Foreskin fibroblast (primary cell): ENCODE measurements at places on chromosomes 16 and 17.

DNA sequence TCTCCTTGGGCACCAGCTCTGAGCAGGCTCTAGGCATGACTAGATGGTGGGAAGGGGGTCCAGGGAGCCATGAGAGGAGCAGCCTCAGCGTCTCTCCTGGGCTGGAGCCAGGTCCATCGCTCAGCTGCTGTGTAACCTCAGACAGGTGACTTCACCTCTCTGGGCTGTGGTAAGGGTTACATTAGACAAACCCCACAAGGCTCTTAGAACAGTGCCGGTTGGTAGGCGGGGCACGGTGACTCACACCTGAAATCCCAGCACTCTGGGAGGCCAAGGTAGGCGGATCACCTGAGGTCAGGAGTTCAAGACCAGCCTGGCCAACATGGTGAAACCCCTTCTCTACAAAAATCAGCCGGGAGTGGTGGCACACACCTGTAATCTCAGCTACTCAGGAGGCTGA lies 18.1 kb upstream of the NPTX1 start:
- no peak for DNase-seq

- DNase-seq, result peak; percentile 78
These were observed 653 bp downstream of the SRRM2 start for GRCh38 chr16:2752850-2753732.

- no peak for DNase-seq
These were observed 29.8 kb upstream of the MYH2 start for GRCh38 chr17:10579270-10579669.

DNA sequence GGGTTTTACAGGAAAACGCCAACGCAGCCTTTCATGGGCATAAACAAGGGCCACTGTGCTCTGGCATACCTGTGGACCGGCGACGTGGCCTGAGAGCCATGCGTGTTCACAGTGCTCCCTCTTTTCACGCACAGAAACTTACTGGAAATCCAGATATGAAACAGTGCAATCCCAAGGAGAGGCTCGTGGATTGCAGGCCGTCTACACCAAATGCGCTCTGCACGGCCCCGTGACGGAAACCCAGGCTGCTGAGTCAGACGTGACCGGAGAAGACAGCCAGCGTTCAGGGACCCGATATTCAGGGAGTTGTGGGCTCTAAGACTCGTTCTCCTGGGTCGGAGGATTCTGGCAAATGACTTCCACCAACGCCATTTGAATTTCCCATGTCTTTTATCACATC lies 129.2 kb downstream of the FOXL1 start:
- DNase-seq, result no peak

DNA sequence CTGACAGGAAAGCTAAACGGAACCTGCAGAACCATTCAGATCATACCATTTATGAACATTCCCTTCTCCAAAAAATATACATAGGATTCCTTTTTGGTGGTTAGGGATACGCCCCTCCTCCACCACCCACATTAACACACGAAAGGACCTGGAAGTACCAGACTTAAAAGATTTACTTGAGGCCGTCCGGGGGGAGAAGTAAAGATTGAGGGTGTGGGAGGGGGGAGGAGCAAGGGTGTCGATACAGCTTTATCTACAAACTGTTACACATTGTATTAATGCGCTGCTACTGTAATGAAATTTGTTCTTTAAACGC lies 537 bp downstream of the PALB2 start:
- DNase-seq, result peak; percentile 27

- no peak for DNase-seq
These were observed 1.4 kb upstream of the TBC1D24 start for GRCh38 chr16:2473446-2473926.

DNA sequence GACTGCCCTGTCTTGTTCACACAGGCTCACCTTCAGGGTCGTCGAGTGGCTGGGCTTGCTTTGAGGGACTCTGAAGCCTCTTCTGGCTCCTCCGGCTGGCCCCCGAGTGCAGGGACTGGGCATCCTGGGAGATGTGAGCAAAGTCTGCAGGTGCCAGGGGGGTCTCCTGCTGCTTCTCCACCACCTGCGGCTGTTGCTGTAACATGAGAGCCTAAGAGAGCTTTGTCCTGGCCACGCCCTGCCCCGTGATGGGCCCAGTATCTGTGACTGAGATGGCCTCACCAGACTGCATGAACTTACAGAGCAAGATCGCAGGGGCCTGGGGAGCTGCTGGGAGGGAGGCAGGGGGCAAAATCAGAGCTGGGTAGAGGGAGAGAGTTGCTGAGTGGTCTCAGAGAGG lies 12.5 kb downstream of the ERN2 start:
- DNase-seq, result no peak

DNA sequence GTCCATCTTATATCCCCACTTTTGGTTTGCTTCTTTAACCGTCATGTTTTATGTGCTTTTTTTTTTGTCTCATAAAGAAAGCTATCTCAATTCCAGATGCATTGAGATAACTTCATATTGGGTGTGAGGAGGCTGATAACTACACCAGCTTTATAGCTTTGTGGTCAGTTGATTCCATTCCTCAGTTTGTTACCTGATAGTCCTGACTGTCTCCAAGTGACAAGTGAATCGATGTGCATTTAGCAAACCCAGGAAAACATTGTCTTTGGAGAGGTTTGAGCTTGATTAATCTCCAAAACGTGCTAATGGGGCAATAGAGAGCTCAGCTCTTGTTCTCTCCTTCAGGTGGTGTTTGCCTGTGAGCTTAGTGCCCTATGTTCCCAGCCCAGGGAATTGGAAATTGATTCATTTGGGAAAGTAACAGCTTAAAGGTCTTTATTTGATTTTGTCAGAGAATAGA lies 22.7 kb downstream of the HS3ST3B1 start:
- no peak for DNase-seq

GRCh38 chr17:15917438-15918027 lies 27.4 kb upstream of the ADORA2B start:
- no peak for DNase-seq

GRCh38 chr16:73433731-73434307 lies 385.9 kb upstream of the ZFHX3 start:
- no peak for DNase-seq

DNA sequence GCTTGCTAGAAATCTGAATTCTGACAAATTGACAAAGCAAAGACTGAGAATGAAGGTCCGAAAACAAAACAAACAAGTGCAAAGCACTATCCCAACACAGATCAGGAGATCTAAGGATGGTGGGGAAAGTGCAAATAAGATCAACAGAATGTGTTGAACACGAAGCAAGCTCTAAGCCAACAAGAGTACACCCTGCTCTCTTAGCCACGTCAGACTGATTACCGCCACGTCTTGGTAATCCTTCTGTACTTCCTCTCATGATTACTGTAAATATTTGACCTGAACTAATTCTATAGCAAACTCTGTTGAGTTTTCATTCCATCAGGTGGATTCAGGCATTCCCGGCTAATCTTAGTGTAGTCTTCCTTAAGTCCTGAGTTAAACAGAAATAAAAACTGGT lies 34.3 kb upstream of the ERCC4 start:
- no peak for DNase-seq

GRCh38 chr17:8629371-8630226 lies 926 bp downstream of the MYH10 start:
- DNase-seq, result no peak

GRCh38 chr16:89052890-89053724 lies 40.5 kb upstream of the ACSF3 start:
- no peak for DNase-seq

- DNase-seq, result no peak
These were observed 60.8 kb downstream of the TEX14 start for GRCh38 chr17:58630883-58631522.

DNA sequence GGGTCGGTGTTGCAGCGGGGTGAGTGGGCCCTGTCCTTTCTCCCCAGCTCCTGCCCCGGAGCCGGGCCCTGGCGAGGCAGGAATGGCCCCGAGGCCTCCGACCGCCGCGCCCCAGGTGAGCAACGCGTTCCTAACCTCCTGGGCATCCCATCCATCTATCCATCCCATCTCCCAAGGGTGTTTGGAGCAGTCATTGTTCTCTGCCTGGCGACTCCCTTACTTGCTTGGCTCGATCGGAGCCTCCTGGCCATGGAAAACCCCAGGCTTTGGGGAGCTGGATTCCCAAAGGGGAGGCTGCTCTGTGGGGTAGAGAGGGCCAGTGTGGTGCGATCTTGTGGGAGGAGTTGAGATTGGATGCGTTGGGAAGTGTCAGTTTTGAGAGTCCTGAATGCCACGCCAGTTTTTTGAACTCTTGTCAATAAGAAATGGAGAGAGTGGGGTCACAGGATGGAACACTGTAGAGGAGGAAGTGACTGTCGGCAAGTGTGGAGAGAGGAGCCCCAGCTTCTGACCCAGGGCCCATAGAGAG lies 684 bp downstream of the ZFP90 start:
- DNase-seq, result no peak

- peak; percentile 66 for DNase-seq
These were observed 15.0 kb upstream of the RAI1 start for GRCh38 chr17:17666111-17666714.

GRCh38 chr17:68103148-68103547 lies 67.6 kb downstream of the KPNA2 start:
- DNase-seq, result peak; percentile 3

DNA sequence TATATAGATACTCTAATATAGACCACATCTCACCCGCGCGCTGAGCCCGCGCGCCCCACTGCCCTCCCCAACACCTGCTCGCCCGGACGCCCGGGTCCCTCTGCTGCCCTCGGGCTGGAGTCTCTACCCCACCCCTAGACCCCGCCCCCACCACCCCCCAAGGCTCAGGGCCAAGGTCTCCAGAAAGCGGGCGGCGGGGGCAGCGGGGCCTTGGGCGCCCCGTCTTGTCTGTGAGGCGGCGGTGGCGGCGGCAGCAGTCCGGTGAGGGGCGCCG lies 2.6 kb downstream of the HES7 start:
- DNase-seq, result no peak

DNA sequence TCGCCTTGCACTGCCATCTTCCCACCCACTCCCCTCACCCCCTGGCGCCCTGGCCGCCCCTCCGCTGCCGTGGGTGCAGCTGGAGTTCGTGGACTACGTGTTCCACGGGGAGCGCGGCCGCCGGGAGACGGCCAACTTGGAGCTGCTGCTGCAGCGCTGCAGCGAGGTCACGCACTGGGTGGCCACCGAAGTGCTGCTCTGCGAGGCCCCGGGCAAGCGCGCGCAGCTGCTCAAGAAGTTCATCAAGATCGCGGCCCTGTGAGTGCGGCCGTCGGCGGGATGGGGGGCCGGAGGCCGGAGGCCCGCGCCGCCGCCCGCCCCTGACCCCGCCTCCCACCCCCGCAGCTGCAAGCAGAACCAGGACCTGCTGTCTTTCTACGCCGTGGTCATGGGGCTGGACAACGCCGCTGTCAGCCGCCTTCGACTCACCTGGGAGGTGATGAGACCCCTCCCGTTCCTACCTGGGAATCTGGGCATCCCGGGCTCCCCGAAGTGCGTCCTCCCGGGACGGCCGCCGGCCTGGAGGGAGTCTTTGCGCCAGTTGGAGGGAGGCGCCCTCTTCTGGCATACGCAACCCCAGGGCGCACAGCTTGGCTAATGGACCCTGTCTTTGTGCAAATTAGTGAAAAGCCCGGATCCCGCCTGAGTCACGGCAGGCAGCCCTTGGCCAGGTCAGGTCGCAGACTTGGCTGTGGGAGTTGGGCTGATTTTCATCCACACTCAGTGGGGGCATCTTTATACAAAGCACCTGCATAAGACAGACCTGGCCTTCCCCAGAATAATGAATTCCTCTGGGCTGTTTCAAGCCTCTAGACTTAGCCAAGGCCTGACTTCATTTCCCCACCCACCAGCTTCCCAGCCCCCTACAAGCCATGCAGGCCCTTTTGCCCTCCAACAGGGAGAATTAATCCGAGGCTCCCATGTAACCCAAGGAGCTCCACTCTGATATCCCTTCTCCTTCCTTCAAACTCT lies 14.3 kb downstream of the RAPGEFL1 start:
- DNase-seq, result peak; percentile 80

DNA sequence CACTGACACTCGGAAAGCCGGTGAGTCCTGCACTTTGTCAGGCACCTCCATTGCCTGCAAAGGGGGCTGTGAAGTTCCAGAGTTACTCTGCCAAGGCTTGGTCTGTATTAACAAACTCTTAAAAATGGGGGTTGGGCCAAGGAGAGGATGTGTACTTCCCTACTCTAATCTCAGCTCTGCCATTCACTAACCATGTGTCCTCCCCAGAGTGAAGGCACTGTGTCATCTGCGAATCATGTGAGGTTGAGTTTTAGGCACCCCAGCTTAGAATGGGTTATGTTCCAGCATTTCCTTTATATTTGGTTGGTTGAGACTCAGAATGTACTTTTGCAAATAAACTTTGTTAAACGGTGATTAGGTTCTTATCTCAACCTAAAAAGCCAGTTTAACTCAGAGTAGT lies 24.9 kb downstream of the ERCC4 start:
- DNase-seq, result no peak

- peak; percentile 41 for DNase-seq
These were observed 404.0 kb upstream of the HSBP1 start for GRCh38 chr16:83403761-83404160.

DNA sequence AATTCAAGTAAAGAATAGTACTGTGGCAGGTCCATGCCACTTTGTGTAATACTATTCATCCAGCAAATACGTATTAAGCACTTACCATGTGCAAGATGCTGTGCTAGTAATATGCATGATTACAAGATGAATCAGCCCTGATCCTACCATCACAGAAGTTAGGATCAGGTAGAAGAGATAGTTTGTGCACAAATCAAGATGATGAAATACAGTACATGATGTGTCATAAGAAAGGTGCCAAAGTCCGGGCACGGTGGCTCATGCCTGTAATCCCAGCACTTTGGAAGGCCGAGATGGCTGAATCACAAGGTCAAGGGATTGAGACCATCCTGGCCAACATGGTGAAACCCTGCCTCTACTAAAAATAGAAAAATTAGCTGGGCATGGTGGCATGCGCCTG lies 10.9 kb downstream of the COG4 start:
- DNase-seq, result peak; percentile 39

- no peak for DNase-seq
These were observed 44.1 kb upstream of the ADORA2B start for GRCh38 chr17:15900871-15901270.

DNA sequence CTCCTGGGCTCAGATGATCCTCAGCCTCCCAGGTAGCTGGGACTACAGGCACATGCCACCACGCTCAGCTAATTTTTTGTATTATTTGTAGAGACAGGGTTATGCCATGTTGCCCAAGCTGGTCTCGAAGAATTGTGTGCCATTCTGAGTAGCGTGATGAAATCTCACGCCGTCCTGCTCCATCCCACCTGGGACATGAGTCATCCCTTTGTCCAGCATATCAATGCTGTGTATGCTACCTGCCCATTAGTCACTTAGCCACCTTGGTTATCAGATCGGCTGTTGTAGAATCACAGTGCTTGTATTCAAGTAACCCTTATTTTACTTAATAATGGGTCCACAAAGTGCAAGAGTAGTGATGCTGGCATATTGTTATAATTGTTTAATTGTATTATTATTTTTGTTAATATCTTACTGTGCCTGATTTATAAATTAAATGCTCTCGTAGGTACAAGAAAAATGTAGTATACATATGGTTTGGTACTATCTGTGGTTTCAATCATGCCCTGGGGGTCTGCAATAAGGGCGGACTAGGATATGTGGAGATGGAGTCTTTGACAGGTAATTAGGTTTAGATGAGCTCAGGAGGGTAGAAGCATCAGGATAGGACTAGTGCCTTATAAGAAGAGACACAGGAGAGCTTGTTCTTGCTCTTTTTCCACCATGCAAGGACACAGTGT lies 26.6 kb upstream of the SLC13A2 start:
- no peak for DNase-seq

- peak; percentile 61 for DNase-seq
These were observed 389 bp downstream of the DUS1L start for GRCh38 chr17:82065193-82065637.

GRCh38 chr17:41784207-41784744 lies 2.2 kb downstream of the JUP start:
- DNase-seq, result no peak
